IMR-90 (cell line): ENCODE measurements at places on chromosomes 2 and 18. TPM values are rescaled to one million over a fixed set of nuclear protein-coding genes. Genes with fewer than 3 reads are reported as not detected.

The HOXD4 gene
- not detected in 2 replicates for polyA plus RNA-seq

GRCh38 chr2:112157472-112157871 lies 19.3 kb downstream of the FBLN7 start:
- H3K4me1 ChIP-seq: peaks cover 5% of the 10 kb centered on the region
- H3K36me3 ChIP-seq: no peaks in the 10 kb centered on the region
- H3K27ac ChIP-seq: no peak overlapping the region
- H3K27me3 ChIP-seq: no peaks in the 10 kb centered on the region

DNA sequence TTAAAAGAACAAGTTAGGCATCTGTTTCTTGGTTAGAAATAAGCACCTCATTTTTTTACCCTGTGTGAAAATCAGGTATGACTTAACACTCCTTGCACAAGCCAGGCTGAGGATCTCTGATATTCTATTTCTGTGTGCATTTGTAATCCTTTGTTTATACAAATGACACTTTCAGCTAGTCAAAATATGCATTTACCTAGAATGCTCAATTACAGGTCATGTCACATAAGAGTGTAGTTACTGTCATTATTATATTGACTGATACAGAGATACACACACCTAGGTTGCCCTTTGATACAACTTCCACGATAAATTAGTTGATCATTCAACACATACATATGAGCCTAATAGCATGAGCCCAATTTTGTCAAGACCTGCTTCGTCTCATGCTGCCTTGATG lies 144.3 kb downstream of the CHST9 start:
- no peak overlapping the region for H3K27ac ChIP-seq
- DNase-seq: no peak
- no peaks in the 10 kb centered on the region for H3K4me1 ChIP-seq
- H3K36me3 ChIP-seq: no peaks in the 10 kb centered on the region
- no peaks in the 10 kb centered on the region for H3K27me3 ChIP-seq
- H3K4me3 ChIP-seq: no peak overlapping the region

The HOXD12 gene
- not detected in 2 replicates for polyA plus RNA-seq

DNA sequence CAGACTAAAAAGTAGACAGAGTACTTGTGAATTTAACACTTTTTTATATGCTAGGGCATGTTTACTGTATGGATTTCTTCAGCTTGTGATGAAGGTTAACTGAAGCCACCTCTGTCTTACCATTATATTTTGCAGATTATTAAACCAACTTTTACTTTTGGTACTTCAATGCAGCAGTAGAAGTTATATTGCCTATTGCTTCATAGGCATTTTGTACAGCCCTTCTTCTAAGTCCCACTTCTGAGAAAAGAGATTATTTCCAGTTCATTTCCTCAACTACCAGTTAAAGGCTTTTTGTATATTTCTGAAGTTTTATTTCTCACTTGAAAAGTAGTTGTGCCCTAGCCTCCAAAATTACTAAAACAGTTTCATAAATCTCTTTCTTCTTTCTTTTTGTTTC lies 256.4 kb upstream of the FBXO11 start:
- H3K4me3 ChIP-seq: no peak overlapping the region
- H3K27me3 ChIP-seq: no peaks in the 10 kb centered on the region; the same call in 1 of the 2 replicates
- DNase-seq: no peak
- H3K4me1 ChIP-seq: no peaks in the 10 kb centered on the region
- no peaks in the 10 kb centered on the region for H3K36me3 ChIP-seq
- H3K27ac ChIP-seq: no peak overlapping the region

The RBBP8 gene
- 10.8 and 12.0 TPM in 2 replicates for polyA plus RNA-seq

- no peaks in the 10 kb centered on the region for H3K36me3 ChIP-seq
- no peaks in the 10 kb centered on the region for H3K4me1 ChIP-seq
- DNase-seq: no peak
- no peak overlapping the region for H3K4me3 ChIP-seq
- no peak overlapping the region for H3K27ac ChIP-seq
Observed at GRCh38 chr18:7877609-7878008, 310.5 kb downstream of the PTPRM start.

GRCh38 chr2:233847248-233847898 lies 7.0 kb downstream of the HJURP start:
- H3K36me3 ChIP-seq: peaks cover 21% of the 10 kb centered on the region
- no peak overlapping the region for H3K27ac ChIP-seq
- no peaks in the 10 kb centered on the region for H3K27me3 ChIP-seq
- H3K4me3 ChIP-seq: no peak overlapping the region
- H3K4me1 ChIP-seq: peaks cover 5% of the 10 kb centered on the region

- H3K27ac ChIP-seq: no peak overlapping the region
- no peaks in the 10 kb centered on the region for H3K27me3 ChIP-seq
- peaks cover 2% of the 10 kb centered on the region; the same call in 1 of the 2 replicates for H3K4me1 ChIP-seq
- DNase-seq: no peak
- H3K4me3 ChIP-seq: no peak overlapping the region
Observed at GRCh38 chr2:133655610-133656009, 87.3 kb upstream of the NCKAP5 start.

The FRZB gene
- polyA plus RNA-seq: 1.1 and 1.2 TPM in 2 replicates

DNA sequence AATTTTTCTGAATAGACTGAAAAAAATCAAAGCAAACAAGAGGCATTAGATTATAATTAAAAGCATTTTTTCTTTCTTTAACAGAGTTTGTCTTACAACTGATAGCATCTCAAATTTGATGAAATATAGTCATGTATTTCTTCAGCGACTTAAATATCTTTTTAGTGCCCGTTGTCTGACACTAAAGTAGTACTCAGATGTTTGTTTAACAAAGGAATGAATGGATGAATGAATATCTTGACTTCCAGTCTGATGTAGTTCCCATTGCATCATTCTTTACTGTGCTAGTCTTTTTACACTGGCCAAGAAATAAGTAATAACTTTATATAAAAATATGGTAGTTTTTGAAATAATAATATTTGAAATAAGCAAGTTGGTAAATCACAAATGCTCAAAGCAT lies 111.1 kb downstream of the TTC27 start:
- H3K27me3 ChIP-seq: no peaks in the 10 kb centered on the region
- H3K4me1 ChIP-seq: peaks cover 2% of the 10 kb centered on the region; the same call in 1 of the 2 replicates
- no peak overlapping the region for H3K4me3 ChIP-seq
- DNase-seq: peak; percentile 51
- peaks cover 7% of the 10 kb centered on the region for H3K36me3 ChIP-seq

The KCNJ3 gene
- polyA plus RNA-seq: not detected in 2 replicates

- no peak for DNase-seq
- no peaks in the 10 kb centered on the region for H3K27me3 ChIP-seq
- no peaks in the 10 kb centered on the region for H3K36me3 ChIP-seq
- no peak overlapping the region for H3K4me3 ChIP-seq
- no peaks in the 10 kb centered on the region for H3K4me1 ChIP-seq
Observed at GRCh38 chr2:205293559-205293958, 388.7 kb upstream of the NRP2 start.

The IL36RN gene
- not detected in 2 replicates for polyA plus RNA-seq

GRCh38 chr2:47777277-47777937 lies 5.5 kb upstream of the MSH6 start:
- H3K4me3 ChIP-seq: no peak overlapping the region
- H3K36me3 ChIP-seq: no peaks in the 10 kb centered on the region
- H3K27me3 ChIP-seq: no peaks in the 10 kb centered on the region
- H3K27ac ChIP-seq: no peak overlapping the region

DNA sequence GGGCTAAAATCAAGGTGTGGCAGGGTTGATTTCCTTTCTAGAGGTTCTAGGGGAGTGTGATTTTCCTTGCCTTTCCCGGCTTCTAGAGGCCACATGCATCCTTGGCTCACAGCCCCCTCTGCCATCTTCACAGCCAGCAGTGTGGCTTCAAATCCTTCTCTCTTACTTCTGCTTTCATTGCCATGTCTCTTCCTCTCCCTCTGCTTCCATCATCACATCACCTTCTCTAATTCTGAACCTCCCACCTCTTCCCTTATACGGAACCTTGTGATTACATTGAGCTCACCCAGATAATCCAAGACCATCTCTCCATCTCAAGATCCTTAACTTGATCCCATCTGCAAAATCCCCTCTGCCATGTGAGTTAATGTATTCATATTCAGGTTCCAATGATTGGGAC lies 56.2 kb upstream of the RMDN2 start:
- H3K4me3 ChIP-seq: no peak overlapping the region
- H3K36me3 ChIP-seq: no peaks in the 10 kb centered on the region
- no peak for DNase-seq

DNA sequence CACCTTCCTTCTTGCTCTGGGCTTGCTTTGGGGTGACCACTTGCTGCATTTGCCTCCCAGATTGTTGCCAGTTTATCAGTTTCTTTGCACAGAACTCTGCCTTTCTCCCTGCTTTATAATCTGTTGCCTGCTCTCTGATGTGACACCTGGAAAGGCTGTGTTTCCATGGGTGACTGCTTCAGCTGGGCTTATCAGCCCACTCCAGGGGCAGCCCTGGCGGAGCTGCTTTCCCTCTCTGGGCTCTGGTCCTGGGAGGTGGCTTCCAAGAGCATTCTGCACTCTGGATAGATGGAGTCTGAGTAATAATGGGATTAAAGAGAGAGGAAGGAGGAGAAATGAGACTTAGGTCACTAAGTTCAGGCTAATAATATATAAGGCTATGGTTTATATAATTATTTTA lies 352.7 kb downstream of the TSN start:
- H3K27me3 ChIP-seq: no peaks in the 10 kb centered on the region
- no peak overlapping the region for H3K27ac ChIP-seq
- DNase-seq: no peak
- no peaks in the 10 kb centered on the region for H3K4me1 ChIP-seq

The RETREG2 gene
- polyA plus RNA-seq: 45.1 and 45.2 TPM in 2 replicates

DNA sequence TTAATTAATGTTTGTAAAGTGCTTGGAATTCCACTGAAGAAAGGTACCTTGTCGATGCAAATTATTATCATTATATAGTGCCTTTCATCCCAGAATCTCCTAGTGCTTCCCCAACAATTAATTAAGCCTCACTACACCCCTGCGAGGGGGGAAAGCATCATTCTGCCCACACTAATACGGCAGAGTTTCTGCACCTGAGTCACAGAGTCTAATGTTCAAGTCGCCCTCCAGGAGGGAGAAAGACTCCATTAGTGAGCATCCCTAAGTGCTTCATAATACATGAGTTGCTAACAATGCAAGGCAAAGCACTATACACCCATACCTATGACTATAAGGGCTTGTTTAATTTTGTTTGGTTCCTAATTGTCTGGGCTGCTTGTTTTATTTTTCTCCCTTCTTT lies 25.4 kb upstream of the NRP2 start:
- no peaks in the 10 kb centered on the region for H3K36me3 ChIP-seq
- no peak overlapping the region for H3K4me3 ChIP-seq
- no peak for DNase-seq
- H3K27me3 ChIP-seq: no peaks in the 10 kb centered on the region

The CNTNAP5 gene
- not detected in 2 replicates for polyA plus RNA-seq

The SRD5A2 gene
- polyA plus RNA-seq: not detected in 2 replicates

- H3K36me3 ChIP-seq: no peaks in the 10 kb centered on the region
- no peak overlapping the region for H3K27ac ChIP-seq
- DNase-seq: no peak
- H3K4me1 ChIP-seq: no peaks in the 10 kb centered on the region
- peaks cover 20% of the 10 kb centered on the region for H3K27me3 ChIP-seq
Observed at GRCh38 chr2:70328921-70329561, 27.2 kb upstream of the FAM136A start.

DNA sequence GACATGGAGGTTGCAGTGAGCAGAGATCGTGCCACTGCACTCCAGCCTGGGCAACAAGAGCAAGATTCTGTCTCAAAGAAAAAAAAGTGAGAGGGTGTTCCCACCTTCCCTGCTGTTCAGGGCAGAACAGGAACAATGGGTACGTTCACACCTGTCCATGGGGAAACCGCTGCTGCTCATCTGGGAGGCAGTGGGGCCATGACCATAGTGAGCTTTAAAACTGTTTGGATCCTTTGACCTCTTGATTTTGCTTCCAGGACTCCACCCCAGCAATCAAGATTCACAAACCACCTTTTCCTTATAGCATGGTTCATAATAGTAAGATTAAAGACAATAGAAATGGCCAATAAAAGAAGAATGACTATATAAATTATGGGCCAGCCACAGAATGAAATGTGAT lies 209.2 kb downstream of the ARL4C start:
- no peak for DNase-seq
- no peak overlapping the region for H3K4me3 ChIP-seq
- H3K27ac ChIP-seq: no peak overlapping the region
- no peaks in the 10 kb centered on the region for H3K27me3 ChIP-seq

The FAP gene
- 74.1 and 95.0 TPM in 2 replicates for polyA plus RNA-seq

- H3K36me3 ChIP-seq: peaks cover 33% of the 10 kb centered on the region
- H3K4me1 ChIP-seq: peaks cover 33% of the 10 kb centered on the region
- DNase-seq: no peak
- peak overlapping the region; percentile 91 for H3K27ac ChIP-seq
- no peak overlapping the region for H3K4me3 ChIP-seq
Observed at GRCh38 chr2:238168196-238169047, 9.7 kb downstream of the ERFE start.

DNA sequence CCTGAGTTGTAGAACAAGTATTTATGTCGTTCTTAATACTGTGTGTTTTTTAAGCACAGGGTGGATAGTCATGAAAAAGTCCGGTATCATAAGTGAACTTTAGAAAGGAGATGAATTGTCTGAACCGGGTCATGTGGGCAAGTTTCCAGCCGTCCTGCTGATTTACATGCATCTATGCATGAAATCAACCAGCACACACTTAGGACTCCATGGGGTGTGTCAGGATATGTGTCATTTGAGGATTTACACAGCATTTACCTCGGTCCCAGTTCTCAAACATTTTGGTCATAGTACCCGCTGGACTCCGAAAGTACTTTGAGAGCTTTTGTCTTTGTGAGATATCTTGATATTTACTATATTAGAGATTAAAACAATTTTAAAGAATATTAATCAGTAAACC lies 47.5 kb upstream of the TWSG1 start:
- H3K27me3 ChIP-seq: no peaks in the 10 kb centered on the region
- H3K4me1 ChIP-seq: peaks cover 8% of the 10 kb centered on the region
- H3K4me3 ChIP-seq: no peak overlapping the region

The SLC14A1 gene
- polyA plus RNA-seq: 18.3 and 20.5 TPM in 2 replicates

The IFIH1 gene
- polyA plus RNA-seq: 0.76 and 1.3 TPM in 2 replicates

The IL18R1 gene
- polyA plus RNA-seq: 0.14 and 0.24 TPM in 2 replicates

GRCh38 chr2:70141902-70142589 lies 48.8 kb downstream of the C2orf42 start:
- peaks cover 14% of the 10 kb centered on the region for H3K4me1 ChIP-seq
- peak; percentile 38 for DNase-seq
- peak overlapping the region; percentile 77 for H3K27ac ChIP-seq
- H3K36me3 ChIP-seq: no peaks in the 10 kb centered on the region
- no peaks in the 10 kb centered on the region for H3K27me3 ChIP-seq

- H3K27me3 ChIP-seq: no peaks in the 10 kb centered on the region
- H3K4me3 ChIP-seq: no peak overlapping the region
- H3K27ac ChIP-seq: no peak overlapping the region
Observed at GRCh38 chr2:121473512-121473911, 57.2 kb upstream of the RNU4ATAC start.

The BOLL gene
- polyA plus RNA-seq: not detected in 2 replicates

DNA sequence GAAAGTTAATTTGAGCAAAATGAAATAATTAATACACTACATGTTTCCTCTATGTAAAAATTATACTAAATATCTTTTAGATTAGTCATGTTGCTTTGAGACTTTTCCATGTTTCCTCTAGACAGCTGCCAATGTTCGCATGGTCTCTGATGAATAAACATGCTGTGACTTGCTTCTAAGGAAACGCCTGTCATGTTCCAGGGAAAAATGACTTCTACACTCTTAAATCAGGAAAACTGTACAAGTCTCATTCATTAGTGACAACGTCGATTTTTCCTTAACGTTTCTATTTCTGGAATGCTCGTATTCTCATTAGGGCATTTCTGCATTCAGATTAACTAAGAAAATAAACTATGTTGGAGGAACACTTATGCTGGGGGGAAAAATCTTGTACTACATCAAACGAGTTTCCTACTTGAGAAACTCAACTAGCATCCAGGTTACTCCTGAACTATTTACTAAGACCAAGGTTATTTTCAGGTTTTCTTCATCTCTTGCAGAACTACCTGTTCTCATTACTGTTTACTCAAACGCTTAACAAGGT lies 1.6 kb downstream of the COBLL1 start:
- no peaks in the 10 kb centered on the region for H3K36me3 ChIP-seq
- no peak overlapping the region for H3K27ac ChIP-seq
- DNase-seq: peak; percentile 18
- no peaks in the 10 kb centered on the region for H3K4me1 ChIP-seq
- H3K4me3 ChIP-seq: no peak overlapping the region
- H3K27me3 ChIP-seq: peaks cover 6% of the 10 kb centered on the region
